ENCODE measurements at places on chromosomes 4 and X. TPM values are rescaled to one million over a fixed set of nuclear protein-coding genes. Genes with fewer than 3 reads are reported as not detected.

DNA sequence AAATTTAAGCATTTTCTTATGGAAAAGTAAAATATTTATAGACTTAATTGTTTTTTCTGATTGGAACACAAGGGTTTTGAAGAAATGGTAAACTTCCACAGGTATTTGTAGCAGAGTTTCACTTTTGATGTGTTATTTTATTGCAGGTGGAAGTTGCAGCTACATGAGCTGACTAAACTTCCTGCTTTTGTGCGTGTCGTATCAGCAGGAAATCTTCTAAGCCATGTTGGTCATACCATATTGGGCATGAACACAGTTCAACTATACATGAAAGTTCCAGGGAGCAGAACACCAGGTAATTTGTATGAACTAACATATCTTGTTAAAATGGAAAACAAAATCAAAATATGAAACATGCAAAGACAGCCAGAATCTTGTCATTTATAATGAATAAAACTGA is 117.4 kb downstream of the DIPK2B start:
- DNase-seq = no peak

Gene MSANTD1
- 0.12 TPM for total RNA-seq

- DNase-seq = no peak
These were observed 505.5 kb upstream of the TENM3 start for GRCh38 chr4:181737744-181738143.

GRCh38 chr4:169226565-169226964 is 44.2 kb downstream of the SH3RF1 start:
- no peak for DNase-seq

DNA sequence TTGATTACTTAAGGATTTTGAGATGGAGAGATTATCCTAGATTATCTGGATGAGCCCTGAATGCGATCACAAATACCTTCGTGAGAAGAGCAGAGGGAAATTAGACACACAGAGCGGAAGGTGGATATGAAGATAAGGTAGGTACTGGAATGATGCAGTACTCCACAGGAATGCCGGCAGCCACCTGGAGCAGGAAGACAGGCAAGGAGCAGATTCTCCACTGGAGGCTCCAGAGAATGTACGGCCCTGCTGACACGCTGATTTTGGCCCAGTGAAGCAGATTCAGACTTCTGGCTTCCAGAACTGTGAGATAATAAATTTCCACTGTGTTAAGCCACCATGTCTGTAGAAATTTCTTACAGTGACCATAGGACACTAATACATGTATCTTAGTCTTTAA is 79.4 kb upstream of the PITX2 start:
- no peak for DNase-seq

Measured in RPMI7951 (cell line).